Substantia nigra (tissue), 51 donors: ENCODE measurements at places on chromosomes 7 and 10.
A peak's percentile ranks its signal among the peaks of the same experiment; 100 is the strongest.

DNA sequence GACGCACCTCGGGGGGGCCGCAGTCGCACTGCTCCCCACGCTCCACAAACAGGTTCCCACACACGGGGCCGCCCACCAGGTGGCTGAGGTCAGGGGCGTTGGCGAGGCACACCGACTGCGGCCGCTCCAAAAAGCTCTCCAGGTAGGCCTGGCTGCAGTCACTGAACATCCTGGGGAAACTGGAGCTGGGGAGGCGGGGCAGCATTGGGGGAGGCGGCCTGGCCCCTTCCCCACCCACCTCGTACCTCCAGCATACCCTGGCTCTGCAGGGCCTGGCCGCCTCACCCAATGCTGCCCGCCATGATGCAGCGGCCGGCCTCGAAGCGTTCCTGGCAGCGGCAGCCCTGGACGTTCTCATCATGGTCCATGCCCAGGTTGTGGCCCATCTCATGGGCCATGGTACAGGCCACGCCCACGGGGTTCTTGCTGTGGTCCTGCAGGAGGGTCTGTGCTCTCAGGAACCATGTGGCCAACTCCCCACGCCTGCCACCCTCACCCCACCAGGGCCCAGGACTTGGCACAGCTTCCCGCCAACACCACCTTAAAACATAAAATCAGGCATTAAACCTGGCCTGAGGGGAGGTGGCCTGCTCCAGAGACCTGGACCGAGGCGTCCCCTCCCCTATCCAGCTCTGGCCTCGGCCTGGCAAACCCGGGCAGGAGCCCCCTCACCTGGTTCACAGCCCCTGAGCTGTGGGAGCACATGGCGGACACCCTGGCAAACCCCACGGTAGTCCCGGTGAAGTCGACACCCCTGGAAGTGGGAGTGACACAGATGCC is 5.0 kb downstream of the ADAM8 start:
- DNase-seq = no peak

DNA sequence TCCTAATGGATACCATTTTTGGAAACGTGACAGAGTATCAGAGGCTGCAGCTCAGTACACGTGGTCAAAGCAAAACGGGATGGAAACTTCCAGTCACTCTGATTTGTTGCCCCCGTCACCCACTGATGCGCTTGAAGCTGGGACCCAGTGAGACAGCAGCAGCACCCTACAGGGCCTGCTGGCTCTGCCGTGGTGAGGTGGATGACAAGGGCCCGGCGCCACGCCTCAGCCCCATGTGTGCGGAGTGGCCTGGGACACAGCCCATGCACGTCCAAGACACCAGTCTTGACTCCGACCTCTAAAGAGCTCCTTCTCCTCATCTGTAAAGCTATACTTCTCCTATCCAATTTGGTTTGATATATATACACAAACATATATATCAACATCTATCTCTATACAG is 39.0 kb downstream of the CLEC2L start:
- DNase-seq = no peak

- DNase-seq = no peak
Measured at GRCh38 chr10:31822150-31822549, 106.5 kb downstream of the ARHGAP12 start.

GRCh38 chr10:89515031-89515841 is 20.2 kb downstream of the SLC16A12 start:
- DNase-seq = no peak

GRCh38 chr10:71268247-71268691 is 50.8 kb upstream of the SLC29A3 start:
- DNase-seq = no peak

- no peak for DNase-seq
Measured at GRCh38 chr10:119401671-119402395, 140.7 kb downstream of the RGS10 start.

DNA sequence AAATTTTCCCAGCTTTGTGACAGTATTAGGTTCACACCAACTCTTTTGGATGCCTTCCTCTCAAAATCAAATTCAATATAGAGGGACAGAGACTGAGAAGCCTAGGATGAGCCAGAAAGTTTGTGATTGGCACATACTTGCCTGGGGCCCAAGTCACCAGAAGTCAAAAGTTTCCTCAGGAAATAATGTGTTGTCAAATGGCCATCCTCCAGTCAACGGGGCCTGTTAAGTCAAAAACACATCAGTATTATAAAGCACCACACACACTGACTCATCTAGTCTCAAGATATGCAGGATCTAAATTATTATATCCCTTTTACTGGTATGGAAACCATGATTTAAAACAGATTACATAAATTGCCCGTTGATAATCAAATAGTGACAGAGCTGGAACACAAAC is 158.1 kb downstream of the AHR start:
- no peak for DNase-seq

- DNase-seq = no peak
Measured at GRCh38 chr7:140168816-140169215, 8.0 kb downstream of the KDM7A start.

DNA sequence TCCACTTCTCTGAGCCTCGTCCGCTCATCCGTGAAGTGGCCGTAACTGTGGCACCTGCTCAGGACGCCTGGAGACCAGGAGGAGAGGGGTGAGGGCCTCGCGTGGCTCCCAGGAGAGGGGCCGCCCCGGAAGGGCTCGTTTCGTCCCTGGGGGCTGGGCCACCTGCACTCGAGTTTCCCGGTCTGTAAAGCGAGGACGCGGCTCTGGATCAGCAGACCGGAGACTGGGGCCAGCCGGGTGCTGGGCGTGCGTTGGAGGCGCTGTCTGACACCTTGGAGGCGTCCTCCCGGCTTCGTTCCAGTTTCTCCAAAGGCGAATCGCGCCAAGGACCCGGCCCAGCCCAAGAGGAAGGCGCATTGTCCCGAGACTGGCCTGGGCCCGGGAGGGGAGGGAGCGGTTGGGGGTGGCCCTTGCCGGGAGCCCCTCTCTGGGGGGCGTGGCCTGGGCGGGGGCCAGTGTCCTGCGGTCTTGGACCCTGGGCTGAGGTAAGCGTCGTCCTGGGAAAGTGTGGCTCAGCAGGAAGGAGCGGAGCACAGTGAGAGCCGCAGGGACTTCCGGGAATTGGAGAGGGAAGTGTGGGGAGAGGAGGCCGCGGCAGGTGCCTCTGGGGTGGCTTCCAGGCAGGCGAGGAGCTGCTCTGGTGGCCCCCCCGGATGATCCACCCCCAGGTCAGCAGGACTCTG is 89.6 kb downstream of the FOXL3 start:
- no peak for DNase-seq

- DNase-seq = no peak
Measured at GRCh38 chr10:7794251-7795026, 6.5 kb downstream of the ATP5F1C start.

- DNase-seq = no peak
Measured at GRCh38 chr10:93189944-93190343, 116.3 kb downstream of the CYP26A1 start.

DNA sequence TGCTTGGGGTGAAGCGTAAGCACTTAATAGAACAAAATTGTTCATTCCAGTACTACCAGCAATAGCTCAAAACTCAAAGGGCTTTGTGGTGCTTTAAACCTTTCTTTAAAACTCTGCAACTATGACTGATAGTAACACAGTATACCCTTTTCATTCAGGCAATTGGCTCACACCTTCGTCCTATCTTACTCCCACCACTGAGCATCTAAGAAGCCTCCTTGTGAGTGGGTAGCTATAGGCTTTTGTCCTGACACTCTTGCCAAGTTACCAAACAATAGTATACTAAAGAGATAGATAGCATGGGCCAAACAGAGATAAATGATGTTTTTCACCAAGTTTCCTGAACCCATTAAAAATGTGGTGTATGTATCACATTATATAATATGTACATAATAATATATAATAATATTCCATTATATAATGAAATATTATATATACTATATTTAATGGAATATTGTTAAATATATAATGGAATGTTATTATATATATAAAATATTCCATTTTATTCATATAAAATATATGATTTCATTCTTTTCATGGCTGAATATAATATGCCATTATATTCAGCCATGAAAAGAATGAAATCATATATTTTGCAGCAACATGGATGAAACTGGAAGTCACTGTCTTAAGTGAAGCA is 96.2 kb downstream of the TES start:
- DNase-seq = no peak

DNA sequence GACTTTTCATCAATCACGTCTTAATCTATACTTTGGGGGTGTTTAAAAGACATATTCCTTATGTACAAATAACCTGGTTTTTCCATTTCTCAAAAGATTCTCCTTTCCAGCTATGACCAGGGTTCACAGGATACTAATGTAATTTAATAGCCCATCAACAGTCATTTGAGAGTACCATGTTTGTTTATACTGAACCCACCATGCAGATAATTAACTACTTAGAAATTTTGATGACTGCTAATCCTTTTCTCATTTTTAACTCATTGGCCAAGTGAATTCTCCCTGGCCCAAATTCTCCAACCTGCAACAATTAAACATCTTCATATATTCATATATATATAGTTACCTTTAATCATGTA is 28.8 kb upstream of the KMT2E start:
- no peak for DNase-seq

DNA sequence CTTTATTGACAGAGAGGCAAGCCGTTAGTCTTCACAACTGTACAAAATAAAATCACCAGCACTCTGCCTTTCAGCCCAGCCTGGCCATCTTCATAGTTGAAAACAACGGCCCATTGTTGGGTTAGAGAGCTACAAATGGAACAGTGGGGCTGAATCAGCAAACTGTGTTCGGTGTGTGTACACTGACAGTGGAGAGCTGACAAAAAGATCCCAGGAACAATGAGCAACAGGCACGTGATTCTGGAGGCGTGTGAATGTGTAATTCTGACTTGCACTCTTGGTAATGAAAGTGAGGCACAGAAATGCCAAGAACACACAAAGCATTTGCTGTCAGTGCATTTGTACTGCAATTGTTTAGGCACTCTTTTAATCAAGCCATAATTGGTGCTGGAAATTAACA is 303.7 kb downstream of the WDR11 start:
- no peak for DNase-seq

GRCh38 chr10:70369498-70370018 is 12.9 kb downstream of the LRRC20 start:
- no peak for DNase-seq

- DNase-seq = no peak
Measured at GRCh38 chr7:140591180-140591902, 49.3 kb downstream of the DENND2A start.

DNA sequence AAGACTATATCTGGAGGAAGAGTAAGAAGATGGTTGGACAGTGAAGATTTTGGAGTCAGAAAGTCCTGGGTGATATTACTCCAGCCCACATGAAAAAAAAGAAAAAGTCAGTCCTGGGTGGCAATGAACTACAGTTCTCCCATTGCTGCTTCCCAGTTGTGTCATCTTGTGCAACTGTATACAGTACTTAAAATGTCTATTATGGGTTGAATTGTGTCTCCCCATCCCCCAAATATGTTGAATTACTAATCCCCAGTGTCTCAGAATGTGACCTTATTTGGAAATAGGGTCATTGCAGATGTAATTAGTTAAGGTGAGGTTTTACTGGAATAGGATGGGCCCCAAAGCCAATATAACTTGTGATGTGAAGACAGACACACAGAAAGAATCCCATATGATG is 15.6 kb downstream of the SEC23IP start:
- DNase-seq = no peak

- DNase-seq = no peak
Measured at GRCh38 chr10:3948843-3949242, 163.8 kb upstream of the KLF6 start.

DNA sequence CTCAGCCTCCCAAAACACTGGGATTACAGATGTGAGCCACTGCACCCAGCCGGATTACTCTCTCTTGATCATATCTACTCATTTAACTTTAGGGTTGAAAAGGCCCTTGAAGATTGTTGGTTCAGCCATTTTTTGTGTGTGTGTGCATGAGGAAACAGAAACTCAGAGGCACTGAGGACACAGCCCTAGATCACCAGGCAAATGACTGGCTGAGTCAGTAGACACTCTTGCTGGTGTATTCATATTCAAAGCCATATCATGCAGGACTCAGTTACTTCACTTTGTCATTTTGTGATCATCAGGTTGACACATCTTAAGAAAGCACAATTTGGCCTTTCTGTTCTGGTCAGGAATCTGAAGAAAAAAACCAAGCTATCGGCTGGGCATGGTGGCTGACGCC is 253.4 kb downstream of the TRIL start:
- no peak for DNase-seq

GRCh38 chr10:14742382-14742781 is 32.3 kb downstream of the FAM107B start:
- no peak for DNase-seq

DNA sequence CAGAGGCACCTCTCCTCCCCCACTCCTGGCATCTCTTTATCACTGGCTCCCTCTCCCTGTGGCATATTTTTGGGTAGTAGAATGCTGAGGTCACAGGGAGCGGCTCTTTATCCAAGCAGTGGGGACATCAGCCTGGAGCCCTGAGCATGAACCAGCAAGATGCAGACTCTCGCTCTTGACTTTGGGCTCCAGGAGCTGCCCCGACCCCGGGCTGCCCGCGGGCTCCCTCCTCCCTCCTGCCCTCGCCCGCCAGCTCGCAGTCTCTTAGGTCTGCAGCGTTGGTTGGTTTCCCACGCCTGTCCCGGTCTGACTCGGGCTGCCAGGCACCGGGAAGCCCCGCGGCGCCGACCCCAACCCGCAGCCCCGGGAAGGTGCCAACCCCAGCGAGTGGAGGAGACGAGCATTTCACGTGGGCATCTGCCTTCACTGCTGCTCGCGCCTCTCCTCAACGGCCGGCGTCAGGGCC is 1.3 kb downstream of the INSYN2A start:
- DNase-seq = no peak

GRCh38 chr7:145378197-145378596 is 542.3 kb upstream of the TPK1 start:
- no peak for DNase-seq

DNA sequence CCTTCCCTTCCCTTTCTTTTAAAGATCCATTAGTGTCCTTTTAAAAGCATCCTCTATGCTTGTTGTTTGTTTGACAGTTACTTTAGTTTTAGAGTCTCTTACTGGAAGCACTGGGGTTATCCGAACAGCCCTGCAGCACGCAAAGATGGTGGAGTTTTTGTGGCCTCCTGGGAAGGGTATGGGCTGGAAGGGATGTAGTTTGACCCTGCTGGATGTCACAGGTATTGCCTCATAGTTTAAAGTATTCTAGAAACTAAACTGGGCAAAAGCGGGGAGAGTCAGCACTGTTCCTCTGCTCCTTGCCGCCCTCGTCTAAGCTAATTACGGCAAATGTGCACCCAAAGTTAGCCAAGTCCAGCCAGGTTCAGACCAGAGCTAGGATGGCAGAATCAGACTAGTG is 35.8 kb upstream of the GNAI1 start:
- DNase-seq = no peak

- no peak for DNase-seq
Measured at GRCh38 chr10:76136961-76137360, 705.5 kb downstream of the LRMDA start.

DNA sequence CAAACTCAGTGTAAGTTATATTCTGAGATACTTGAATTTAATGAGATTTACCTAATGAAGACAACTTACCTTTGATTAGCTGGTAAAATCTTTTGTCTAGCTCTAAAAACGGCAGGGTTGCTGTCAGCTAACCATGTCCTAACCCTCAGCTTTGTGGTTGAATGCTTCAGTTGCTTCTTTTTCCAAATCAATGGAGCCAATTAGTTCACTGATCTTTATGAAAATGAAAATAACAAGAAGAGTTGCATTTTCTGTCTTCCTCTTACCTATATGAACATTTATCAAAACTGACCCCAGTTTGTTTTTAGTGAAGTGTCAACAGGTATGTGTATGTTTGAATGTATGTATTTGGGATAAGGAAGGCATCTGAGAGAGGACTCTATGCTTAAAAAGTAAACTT is 253.1 kb upstream of the MTPN start:
- no peak for DNase-seq

- DNase-seq = peak; percentile 47
Measured at GRCh38 chr10:60388709-60389301, 870 bp downstream of the ANK3 start.

GRCh38 chr7:140621401-140622021 is 19.1 kb downstream of the DENND2A start:
- DNase-seq = no peak
